ENCODE measurements at places on chromosomes 1 and 21. TPM values are rescaled to one million over a fixed set of nuclear protein-coding genes. Genes with fewer than 3 reads are reported as not detected.

GRCh38 chr1:244431166-244431565 lies 20.5 kb downstream of the ADSS2 start:
- H3K27me3 ChIP-seq: no peaks in the 10 kb centered on the region
- peaks cover 5% of the 10 kb centered on the region for H3K36me3 ChIP-seq
- no peak for DNase-seq

GRCh38 chr1:204417074-204417997 lies 5.7 kb upstream of the PPP1R15B start:
- H3K4me3 ChIP-seq: no peak overlapping the region
- peaks cover 3% of the 10 kb centered on the region for H3K36me3 ChIP-seq
- no peaks in the 10 kb centered on the region for H3K27me3 ChIP-seq

DNA sequence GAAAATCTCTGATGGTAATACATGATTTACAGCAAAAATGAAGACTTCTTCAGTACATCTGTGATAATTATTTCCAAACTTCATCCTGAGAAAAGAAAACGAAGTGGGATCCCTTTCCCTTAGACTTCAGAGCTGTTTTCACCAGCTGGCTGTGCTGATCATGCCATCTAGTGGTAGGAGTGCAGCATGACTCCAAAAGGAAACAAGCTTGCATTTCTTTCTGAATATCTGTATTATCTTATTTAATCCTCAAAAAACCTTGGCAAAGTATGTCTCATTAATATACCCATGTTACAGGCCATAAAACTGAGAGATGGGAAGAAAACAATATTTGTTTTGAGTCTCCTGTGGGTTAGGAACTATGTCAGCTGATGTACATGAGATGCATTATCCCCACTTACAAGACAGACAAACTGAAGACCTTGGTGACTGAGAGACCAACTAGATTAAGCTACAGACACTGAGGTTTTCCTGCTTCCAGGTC lies 9.8 kb upstream of the GJA8 start:
- peaks cover 9% of the 10 kb centered on the region for H3K4me1 ChIP-seq
- H3K27me3 ChIP-seq: no peaks in the 10 kb centered on the region
- H3K27ac ChIP-seq: no peak overlapping the region
- no peak overlapping the region for H3K4me3 ChIP-seq

GRCh38 chr1:15950763-15951295 lies 25.1 kb downstream of the ZBTB17 start:
- no peaks in the 10 kb centered on the region for H3K36me3 ChIP-seq
- no peak for DNase-seq
- no peaks in the 10 kb centered on the region for H3K27me3 ChIP-seq

DNA sequence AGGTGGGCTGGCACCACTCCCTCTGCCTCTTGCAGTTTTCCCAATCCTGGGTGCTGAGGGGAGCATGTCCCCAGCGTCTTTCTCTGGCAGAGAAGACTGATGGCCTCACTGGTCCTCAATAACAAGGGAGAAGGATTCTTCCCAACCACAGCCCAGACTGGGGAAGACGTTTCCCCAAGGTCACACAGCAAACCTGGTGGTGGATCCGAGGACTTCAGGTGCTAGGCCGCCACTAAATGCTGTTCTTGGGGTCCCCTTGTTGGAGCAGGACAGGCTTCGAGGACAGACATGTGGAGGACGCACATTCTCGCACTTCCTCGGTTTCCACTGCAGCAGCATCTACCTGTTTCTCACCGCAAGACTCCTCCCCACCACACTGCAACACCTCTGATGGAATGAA lies 30.9 kb upstream of the PAX7 start:
- no peaks in the 10 kb centered on the region for H3K27me3 ChIP-seq
- H3K36me3 ChIP-seq: no peaks in the 10 kb centered on the region
- H3K4me1 ChIP-seq: no peaks in the 10 kb centered on the region
- H3K27ac ChIP-seq: no peak overlapping the region

The CYP4A11 gene
- not detected for total RNA-seq

- H3K4me3 ChIP-seq: no peak overlapping the region
- DNase-seq: no peak
- no peaks in the 10 kb centered on the region for H3K27me3 ChIP-seq
- no peaks in the 10 kb centered on the region for H3K4me1 ChIP-seq
- H3K27ac ChIP-seq: no peak overlapping the region
These were observed 189.3 kb upstream of the EDN2 start for GRCh38 chr1:41673806-41674205.

DNA sequence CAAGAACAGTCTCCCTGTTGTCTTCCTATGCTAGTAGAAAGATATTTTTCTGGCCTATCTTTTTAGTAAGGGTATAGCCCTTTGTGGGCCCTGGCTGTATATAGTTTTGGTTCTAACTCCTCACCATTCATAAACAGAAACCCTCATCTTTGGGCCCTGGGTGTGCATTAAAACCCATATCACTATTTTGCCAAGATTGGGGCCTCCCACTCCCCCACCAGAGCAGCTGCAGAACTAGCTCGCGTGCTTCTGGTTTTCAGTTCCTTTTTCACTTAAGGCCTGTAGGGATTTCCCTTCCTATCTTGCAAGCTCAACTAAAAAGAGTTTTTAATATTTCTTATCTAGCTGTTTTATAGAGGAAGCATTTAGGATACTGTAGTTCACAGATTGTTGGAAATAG lies 106.4 kb downstream of the RGL1 start:
- no peaks in the 10 kb centered on the region for H3K27me3 ChIP-seq
- H3K36me3 ChIP-seq: no peaks in the 10 kb centered on the region
- H3K27ac ChIP-seq: no peak overlapping the region
- no peaks in the 10 kb centered on the region for H3K4me1 ChIP-seq

DNA sequence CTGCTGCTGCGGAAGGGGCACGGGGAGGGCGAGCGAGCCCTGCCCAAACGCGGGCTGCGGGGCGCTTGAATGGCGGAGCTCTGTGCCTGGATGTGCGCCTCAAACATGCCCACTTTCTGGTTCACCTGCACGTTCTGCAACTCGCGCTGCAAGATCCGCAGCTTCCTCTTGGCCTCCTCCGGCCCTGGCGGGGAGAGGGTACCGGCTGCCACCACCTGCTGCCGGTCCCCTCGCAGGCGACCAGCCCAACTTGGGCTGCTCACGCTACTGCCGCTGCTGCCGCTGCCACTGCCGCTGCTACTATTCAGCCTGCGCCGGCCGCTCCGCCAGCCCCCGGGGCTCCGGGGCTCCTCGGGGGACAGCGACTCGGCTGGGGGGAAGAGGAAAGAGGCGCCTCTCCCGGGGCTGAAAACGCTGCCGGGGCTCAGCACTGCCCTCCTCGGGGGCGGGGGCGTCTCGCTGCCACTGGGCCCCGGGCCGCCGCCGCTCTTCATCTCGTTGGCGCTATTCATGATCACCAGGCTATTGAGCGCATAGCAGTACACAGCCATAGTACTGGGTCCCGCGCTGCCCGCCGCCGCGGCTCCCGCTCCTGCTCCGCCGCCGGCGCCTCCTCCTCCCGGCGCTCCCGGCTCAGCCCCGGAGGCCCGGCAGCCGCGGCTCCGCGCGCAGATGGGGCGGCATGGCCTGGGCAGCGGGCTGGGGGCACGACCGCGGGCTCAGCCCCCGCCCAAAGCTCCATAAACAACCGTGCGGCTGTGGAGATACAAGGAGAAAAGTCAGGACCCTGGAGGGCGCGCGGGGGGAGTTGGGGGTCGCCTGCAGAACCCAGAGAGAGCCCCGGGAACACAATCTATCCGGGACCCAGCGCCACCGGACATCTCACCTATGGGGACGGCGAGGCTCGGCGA lies 1.9 kb downstream of the ITPKB start:
- peak overlapping the region; percentile 46 for H3K4me3 ChIP-seq
- peak overlapping the region; percentile 85 for H3K27ac ChIP-seq
- H3K27me3 ChIP-seq: no peaks in the 10 kb centered on the region
- H3K4me1 ChIP-seq: peaks cover 49% of the 10 kb centered on the region
- no peaks in the 10 kb centered on the region for H3K36me3 ChIP-seq

The COL9A2 gene
- total RNA-seq: 6.2 TPM

- H3K4me1 ChIP-seq: peaks cover 39% of the 10 kb centered on the region
- no peak for DNase-seq
- H3K27ac ChIP-seq: peak overlapping the region; percentile 70
- no peaks in the 10 kb centered on the region for H3K27me3 ChIP-seq
- H3K4me3 ChIP-seq: no peak overlapping the region
- no peaks in the 10 kb centered on the region for H3K36me3 ChIP-seq
These were observed 11.3 kb downstream of the DCAF8 start for GRCh38 chr1:160251011-160251410.

DNA sequence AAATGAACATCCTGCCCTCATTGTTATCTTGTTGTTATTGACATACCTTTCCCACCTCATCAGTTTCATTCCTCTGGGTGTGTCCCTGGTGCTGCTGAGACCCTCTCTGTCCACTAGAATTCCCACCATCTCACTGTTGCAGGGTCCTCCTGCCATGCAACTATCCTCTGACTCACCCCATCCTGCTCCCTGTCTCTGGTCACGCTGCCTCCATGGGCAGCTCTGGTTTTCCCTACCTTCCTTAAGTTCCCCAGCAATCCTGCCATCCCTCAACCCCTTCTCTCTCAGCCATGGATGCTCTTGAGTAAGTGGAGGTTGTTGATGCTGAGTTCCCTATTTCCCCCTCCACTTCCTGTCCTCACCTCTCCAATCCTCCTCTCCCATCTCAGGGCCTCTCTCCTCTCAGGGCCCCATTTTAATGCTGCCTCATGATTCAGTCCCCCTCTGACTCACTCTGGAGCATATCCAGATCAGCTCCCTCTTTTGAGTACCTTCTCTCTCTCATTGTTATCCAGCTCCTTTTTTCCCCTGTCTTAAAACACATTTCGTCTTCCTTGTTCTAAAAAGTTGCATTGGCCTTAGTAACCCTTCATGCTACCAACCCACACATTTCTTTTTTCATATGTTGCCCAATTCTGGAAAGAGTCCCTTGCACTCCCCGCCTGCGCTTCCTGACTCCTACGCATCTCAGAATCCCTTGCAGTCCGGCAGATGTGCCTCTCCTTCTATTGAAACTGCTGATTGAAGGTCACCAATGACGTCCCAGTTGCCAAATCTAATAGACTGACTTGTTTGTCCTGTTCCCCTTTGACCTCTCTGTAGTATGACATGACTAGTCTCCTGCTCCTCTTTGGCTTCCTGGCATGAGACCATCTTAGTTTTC lies 92.0 kb downstream of the CNIH3 start:
- no peak overlapping the region for H3K4me3 ChIP-seq
- H3K36me3 ChIP-seq: no peaks in the 10 kb centered on the region
- H3K4me1 ChIP-seq: no peaks in the 10 kb centered on the region
- no peaks in the 10 kb centered on the region for H3K27me3 ChIP-seq
- no peak for DNase-seq

DNA sequence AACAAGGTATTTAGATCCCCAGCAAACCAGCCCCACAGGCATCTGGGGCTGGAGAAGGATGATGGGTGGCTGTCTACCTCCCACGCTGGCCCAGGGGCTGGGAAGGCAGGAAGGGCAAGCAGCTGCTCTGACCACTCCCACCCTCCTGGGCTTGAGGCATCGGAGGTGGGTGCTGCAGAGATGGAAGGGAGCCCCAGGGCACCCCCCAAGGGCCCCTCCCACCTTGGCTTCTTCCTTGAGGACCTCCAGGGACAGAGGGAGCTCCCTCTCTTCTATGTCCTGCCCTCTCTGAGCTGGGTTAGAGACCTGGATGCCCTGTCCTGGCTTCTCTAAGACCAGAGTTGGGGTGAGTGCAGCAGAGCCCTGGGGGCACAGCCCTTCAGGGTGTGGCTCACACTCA lies 3.1 kb downstream of the CD52 start:
- no peaks in the 10 kb centered on the region for H3K27me3 ChIP-seq
- no peak overlapping the region for H3K4me3 ChIP-seq
- H3K4me1 ChIP-seq: no peaks in the 10 kb centered on the region
- no peaks in the 10 kb centered on the region for H3K36me3 ChIP-seq
- no peak for DNase-seq

DNA sequence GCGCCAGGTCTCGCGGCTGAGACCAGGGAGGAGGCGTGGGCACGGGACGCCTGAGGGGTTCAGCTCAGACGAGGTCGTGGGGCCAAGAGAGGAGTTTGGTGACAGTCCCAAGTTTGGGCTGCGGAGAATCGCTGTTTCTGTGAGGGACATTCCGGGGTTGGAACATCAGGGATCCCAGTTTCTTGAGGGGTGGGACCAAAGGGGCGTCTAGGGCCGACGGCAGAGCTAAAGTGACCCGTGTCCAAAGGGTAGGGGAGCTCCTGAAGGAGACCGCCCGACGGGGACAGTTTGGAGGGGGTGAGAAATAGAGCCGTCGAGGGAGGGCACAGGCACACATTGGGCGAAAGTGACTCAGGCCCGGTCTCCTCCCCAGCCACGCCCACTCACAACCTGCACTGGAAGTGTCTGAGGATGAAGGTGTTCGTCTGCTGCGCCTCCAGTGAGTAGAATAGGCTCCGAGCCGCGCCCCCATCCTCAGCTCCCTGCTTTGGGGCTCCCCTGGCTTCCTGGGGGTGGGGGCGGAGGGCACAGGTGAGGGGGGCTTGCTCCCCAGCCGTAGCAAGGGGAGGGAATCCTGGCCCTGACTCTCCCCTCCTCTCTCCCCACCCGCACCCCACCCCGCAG lies 7.0 kb downstream of the EFNA3 start:
- DNase-seq: peak; percentile 76
- H3K27me3 ChIP-seq: peaks cover 31% of the 10 kb centered on the region
- peak overlapping the region; percentile 63 for H3K27ac ChIP-seq
- H3K4me1 ChIP-seq: peaks cover 51% of the 10 kb centered on the region

- H3K36me3 ChIP-seq: no peaks in the 10 kb centered on the region
- H3K4me3 ChIP-seq: no peak overlapping the region
- DNase-seq: no peak
- no peaks in the 10 kb centered on the region for H3K4me1 ChIP-seq
- no peak overlapping the region for H3K27ac ChIP-seq
These were observed 6.4 kb upstream of the C1orf21 start for GRCh38 chr1:184380468-184380867.

DNA sequence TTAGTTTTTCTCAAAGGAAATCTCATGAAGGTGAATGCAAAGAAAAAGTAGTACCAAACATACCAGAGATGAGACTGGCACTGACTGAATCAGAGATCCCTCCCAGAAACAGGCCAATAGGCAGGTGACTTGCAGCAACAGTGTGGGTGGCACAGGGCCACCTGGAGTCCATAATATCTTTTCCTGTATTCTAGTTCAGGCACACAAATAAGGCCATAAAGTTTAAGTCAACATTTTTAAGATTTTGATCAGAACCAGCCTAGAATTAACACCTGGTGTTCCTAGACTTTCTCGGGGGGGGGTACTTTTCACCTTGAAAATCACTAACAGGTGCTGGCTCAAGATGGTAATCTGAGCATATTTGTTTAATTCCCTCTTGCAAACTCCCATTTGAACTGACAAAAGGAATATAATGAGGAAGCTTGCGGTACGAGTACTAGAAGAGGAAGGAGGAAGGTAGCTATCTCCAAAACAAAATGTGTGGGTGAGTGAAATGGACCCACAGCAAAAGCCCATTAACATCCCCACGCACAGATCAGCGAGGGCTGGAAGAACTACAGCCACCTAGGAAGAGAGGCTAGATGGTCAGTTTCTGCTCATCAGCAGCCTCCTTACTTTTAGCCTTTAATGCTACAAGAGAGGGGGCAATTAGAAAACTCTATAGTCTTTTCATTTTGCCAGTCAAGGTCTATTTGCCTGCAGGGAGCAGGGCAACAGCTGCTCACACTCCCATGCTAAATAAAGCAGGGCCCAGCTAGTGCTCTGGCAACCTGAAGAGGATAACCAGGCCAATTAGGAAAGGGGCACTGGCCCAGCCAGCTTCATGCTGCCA lies 18.9 kb downstream of the SDE2 start:
- H3K27me3 ChIP-seq: no peaks in the 10 kb centered on the region
- H3K4me3 ChIP-seq: no peak overlapping the region
- no peak overlapping the region for H3K27ac ChIP-seq
- H3K4me1 ChIP-seq: no peaks in the 10 kb centered on the region

GRCh38 chr1:217482356-217483102 lies 148.4 kb downstream of the GPATCH2 start:
- no peaks in the 10 kb centered on the region for H3K27me3 ChIP-seq
- H3K4me1 ChIP-seq: no peaks in the 10 kb centered on the region
- no peak overlapping the region for H3K4me3 ChIP-seq
- no peak overlapping the region for H3K27ac ChIP-seq
- no peaks in the 10 kb centered on the region for H3K36me3 ChIP-seq
- DNase-seq: no peak
